ENCODE measurements at places on chromosomes 7 and 10.
A peak's percentile ranks its signal among the peaks of the same experiment; 100 is the strongest.

- DNase-seq, result no peak
These were observed 164.0 kb downstream of the MGMT start for GRCh38 chr10:129631006-129631405.

DNA sequence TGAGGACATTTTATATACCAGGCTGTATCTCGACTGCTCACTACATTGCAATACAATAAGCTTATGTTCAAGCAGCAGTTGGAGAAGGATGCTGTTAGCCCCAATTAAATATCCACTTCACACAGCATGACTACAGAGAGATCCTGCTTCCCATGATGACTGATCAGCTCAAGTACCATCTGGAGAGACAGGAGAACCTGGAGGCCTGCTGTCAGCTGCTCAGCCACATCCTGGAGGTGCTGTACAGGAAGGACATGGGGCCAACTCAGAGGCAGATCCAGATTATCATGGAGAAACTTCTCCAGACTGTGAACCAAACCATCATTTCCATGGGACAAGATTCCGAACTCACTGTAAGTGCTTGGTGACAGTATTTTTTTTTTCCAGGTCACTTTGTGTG is 22.5 kb downstream of the RNF133 start:
- no peak for DNase-seq

- peak; percentile 44 for DNase-seq
These were observed 1577.2 kb upstream of the LRRTM3 start for GRCh38 chr10:65348637-65349036.

GRCh38 chr10:58767652-58768051 is 255.0 kb downstream of the BICC1 start:
- DNase-seq, result no peak
